ENCODE measurements at places on chromosomes 7 and 10.

GRCh38 chr10:43195557-43195956 lies 57.3 kb downstream of the CSGALNACT2 start:
- DNase-seq = no peak

DNA sequence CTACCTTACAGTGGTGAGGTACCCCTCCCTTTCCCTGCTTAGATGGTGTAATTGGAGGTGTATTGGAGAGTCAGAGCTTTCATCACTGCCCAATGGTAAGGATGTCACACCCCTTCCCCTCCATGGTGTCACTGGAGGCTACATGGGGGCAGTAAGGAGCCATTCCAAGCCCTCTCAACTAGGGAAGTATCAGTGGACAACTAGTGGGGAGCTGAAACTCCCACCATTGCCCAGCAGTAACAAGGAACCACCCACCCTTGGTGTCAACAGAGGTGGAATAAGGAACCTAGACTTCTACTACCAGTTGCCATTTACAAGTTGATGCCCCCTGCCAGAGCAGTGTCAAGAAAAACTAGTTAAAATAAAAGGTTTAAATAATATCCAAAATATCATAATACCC lies 2.8 kb upstream of the HIBADH start:
- DNase-seq = no peak

DNA sequence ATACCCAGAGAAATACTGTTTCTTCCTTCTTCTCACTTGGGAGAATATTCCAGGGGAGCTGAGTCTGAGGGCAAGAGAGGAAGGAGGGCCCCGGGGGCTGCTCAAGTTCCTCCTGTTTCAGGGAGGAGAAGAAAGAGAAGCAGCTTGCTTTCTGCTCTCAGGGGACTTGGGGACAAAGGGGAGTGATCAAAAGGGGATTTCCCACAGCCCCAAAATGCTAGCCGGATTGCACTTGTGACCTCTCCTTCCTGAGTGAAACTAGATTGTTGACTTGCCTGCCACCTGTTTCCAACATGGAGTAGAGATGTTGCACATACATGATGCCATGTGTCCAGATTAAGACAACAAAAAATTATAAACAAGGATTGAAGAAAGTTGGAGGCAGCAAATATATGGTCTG lies 28.7 kb upstream of the PDCD4 start:
- DNase-seq = no peak

DNA sequence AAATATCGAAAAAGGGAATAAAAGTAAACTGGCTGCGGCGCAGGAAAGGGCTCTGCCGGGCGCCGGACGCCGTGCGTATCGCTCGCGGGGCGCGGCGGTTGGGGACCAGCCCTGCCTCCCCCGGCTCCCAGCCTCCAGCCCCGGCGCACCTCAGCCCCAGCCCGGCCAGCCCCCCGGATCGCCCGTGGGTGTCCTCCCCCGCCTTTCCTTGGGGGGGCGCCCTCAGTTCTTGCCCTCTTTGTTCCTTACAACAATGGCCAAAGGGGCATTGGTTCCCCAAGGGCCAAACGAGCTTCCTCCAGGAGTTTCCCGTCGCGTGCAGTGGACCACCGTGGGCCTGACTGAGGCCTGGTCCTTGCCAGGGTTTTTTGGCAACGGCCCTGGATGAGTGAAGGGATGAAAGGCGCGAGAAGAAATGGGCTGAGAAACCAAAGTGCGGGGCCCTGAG lies 1.2 kb downstream of the MACROH2A2 start:
- peak; percentile 59 for DNase-seq

DNA sequence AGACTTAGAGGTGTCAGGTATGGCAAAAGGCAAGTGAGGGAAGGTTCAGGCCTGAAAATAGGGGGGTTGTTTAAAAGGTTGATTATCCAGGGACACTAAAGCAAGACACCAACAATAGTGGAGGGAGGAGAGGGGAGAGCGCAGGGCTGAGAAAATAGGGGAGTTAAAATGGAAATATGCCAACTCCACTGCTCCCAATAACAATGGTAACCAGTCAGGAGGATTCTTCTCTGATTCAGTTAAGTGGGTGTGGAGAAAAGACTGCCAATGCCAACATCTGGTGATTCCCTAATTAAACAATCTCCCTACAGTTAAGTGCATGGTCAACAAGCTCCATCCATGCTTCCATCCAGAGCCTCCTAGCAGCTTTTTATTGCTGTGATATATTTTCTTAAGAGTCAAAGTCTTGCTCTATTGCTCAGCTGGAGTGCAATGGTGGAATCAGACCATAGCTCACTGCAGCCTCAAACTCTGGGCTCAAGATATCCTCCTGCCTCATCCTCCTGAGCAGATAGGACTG lies 183.3 kb downstream of the JAZF1 start:
- DNase-seq = no peak

GRCh38 chr10:42645516-42645915 lies 7.1 kb upstream of the ZNF33B start:
- DNase-seq = no peak

- peak; percentile 18 for DNase-seq
Measured at GRCh38 chr7:22607180-22607579, 107.2 kb upstream of the STEAP1B start.

DNA sequence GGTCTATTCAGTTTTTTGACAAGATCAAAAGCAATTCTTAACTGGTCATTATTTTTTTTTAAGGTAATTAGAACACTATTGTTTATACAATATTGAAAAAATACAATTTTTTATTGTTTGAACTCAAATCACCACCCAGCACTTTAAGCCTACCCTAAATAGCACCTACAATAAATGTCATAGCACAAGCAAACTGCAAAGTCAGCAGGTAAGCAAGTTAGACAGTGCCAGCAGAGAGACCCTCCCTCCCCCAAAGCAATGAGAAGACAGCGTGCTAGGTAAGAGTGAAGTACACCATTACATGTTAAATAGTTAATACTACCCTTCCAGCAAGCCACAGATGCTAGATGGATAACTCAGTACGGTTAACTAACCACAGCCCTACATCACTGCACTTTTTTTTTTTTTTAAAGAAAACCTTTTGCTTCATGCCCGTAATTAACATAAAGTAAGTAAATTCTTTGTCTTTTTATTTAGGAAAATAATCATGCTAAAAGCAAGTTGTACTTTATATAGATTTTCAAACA lies 120.0 kb downstream of the UBE2H start:
- no peak for DNase-seq

GRCh38 chr10:75444781-75445386 lies 13.5 kb downstream of the LRMDA start:
- no peak for DNase-seq

All from astrocyte of the hippocampus (primary cell).